GM18507 (cell line): ENCODE measurements at places on chromosomes 12 and 14.

DNA sequence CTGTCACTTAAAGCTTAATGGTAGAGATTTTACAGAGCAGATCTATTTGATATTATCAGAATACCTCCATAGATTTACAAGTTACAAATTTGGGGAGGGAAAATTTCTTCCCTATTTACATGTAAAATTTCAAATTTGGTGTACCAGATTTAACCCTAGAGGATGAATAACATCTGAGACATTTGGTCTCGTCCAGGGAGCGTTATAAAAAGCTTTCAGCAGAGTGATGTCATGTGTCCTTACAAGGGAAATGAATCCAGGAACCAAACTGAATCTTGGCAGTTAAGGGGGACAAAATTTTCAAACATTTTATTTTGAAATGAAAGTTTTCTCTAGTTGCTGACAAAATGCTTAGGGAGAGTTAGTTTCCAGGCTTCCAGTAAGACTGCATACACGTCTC, 4.5 kb upstream of the CDK17 start:
- no peak for DNase-seq

- no peak for DNase-seq
Measured at GRCh38 chr12:66345956-66346355, 43.7 kb downstream of the HELB start.

- DNase-seq, result no peak
Measured at GRCh38 chr14:88496414-88496813, 58.4 kb downstream of the PTPN21 start.

GRCh38 chr14:68208626-68209317, 389.2 kb downstream of the RAD51B start:
- DNase-seq, result no peak

GRCh38 chr14:59836116-59836515, 34.5 kb downstream of the RTN1 start:
- DNase-seq, result no peak

DNA sequence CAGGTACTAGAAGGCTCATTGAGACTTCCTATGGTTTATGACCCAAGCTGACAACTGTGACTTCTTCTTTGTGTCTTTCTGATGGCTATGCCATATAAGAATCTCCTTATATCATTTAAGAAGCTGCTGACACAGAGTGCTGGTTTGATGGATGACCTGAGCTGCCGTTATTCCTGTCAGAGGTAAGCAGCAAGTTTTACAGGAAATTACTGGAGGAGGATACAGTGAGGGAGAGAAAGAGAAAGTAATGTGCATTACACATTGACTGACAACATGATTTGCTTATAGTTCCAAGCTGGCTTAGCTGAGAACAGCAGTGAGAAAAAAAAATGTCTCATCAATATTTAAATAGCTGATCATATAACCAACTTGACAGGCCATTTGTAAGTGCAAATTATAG, 981.4 kb downstream of the FSCB start:
- no peak for DNase-seq

DNA sequence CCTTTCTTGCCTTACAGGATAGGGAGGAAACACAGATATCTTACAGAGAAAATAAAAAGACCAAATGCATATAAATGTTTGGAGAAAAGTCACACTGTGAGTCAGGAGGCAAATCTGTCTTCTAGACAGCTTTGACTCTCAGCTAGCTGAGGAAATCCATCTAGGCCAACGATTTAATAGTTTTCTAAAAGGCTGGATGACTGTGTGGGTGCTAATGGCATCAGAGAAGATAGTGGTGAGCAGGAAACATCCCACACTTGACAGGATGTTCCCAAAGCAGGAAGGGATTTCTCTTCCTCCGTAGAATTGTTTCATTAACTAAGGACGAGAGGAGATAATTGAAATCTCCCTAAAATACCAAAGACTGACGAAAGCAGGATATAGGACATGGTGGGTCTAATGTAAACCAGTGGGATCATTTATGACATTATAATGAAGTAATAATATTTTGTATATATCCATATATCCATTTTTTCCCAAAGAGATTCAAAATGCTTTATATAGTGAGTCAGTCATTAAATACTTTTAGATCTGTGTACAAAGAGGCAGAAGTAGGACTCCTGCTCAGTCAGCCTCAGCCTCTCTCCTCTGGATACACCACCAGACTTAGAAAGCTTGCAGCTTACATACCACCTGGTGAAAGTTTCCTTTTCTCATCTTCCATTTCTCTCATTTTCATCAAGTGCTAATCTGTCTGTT, 44.3 kb upstream of the PSMA6 start:
- no peak for DNase-seq

DNA sequence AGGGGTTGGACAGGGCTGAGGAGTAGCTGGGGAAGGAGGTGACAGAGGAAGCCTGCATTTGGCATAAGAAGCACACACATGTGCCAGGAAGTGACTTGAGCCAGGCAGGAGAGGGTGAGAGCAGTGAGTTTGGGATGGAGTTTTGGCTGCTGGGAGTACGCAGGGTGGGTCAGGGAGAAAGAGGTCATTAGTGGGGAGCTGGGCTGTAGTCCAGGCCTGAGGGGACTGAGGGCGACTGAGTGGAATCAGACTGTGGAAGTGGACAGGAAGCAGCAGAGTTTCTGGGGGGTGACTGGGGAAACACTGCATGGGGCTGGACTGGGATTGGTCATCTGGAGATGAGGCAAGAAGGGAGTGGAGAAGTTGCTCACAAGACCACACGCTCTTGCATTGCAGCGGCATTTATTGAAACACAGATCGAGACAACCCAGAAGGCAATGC, 7.6 kb downstream of the KRT85 start:
- no peak for DNase-seq

GRCh38 chr12:50695961-50696360, 67.9 kb upstream of the ATF1 start:
- no peak for DNase-seq
